ENCODE measurements at places on chromosomes 16 and 17.

- DNase-seq, result no peak
Observed at GRCh38 chr17:60827943-60828342, 150.3 kb downstream of the BCAS3 start.

- no peak for DNase-seq
Observed at GRCh38 chr17:55743103-55743679, 7.7 kb upstream of the PCTP start.

DNA sequence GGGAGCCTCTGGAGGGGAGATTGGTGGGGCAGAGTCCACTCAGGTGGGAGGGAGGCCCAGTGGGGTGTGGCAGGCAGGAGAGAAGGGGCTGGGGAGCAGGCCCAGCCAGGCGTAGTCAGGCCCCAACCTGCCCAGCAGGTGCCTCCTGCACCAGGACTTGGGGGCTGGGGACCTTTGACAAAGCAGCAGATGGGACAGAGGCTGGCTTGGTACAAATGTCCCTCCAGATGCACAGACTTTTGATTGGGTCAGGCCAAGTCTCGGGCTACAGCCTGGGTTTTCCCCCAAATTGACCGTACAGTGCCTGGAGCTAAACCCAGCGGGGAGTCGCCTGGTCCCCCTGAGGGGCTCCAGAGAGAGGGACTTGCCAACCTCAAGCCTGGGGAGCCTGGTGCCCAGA lies 411 bp downstream of the GGT6 start:
- DNase-seq, result no peak

DNA sequence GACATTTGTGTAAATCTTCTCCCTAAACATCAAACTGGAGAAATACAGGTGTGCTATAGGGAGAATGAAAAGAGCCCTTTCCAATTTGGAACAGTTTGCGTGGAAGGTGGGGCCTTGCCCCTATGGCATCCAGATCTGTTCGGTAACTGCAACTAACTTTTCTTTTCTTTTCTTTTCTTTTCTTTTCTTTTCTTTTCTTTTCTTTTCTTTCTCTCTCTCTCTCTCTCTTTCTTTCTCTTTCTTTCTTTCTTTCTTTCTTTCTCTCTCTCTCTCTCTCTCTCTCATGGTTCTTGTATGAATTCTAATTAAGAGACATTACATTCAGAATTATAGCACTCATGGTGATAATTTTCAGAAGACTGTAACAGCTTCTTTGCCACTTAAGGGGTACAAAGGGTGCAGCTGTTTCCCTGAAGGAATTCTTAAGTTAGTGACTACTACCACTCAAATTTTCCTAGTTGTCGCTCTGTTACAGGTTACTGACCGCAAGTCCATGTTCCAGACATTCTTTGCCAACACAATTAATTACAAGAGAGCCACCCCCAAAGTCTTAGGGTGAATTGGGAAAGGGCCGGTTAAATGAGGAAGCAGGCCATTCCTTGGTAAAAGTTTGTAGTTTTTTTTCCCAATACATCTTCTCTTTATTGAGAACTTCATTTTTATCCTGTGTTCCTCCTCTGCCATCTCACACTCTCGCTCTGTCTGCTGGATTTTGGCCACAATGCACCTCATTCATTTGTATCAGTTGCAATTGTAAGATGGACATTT lies 69.8 kb downstream of the KSR1 start:
- no peak for DNase-seq

GRCh38 chr16:89973654-89974335 lies 25.2 kb downstream of the DEF8 start:
- no peak for DNase-seq

DNA sequence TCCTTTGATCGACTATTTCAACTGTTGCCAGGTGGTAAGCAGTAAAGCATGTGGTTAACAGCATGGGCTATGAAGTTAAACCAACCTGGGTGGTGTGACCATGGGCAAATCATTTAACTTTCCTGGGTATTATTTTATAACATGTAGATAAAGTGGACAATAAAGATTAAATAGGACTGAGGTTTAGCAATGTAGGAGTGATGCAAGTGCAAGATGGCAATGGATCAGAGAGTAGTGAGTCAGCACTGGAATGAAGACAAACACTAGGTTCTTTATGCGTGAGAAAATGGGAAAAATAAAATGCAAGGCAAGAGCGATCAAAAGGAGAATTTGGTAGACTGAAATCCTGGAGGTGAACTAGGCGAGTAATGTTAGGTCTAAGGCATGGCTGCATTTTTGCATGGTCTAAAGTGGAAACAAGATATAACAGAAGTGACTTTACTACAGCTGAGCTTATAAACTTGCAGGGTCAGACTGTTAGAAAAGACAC lies 222.4 kb upstream of the AXIN2 start:
- no peak for DNase-seq

DNA sequence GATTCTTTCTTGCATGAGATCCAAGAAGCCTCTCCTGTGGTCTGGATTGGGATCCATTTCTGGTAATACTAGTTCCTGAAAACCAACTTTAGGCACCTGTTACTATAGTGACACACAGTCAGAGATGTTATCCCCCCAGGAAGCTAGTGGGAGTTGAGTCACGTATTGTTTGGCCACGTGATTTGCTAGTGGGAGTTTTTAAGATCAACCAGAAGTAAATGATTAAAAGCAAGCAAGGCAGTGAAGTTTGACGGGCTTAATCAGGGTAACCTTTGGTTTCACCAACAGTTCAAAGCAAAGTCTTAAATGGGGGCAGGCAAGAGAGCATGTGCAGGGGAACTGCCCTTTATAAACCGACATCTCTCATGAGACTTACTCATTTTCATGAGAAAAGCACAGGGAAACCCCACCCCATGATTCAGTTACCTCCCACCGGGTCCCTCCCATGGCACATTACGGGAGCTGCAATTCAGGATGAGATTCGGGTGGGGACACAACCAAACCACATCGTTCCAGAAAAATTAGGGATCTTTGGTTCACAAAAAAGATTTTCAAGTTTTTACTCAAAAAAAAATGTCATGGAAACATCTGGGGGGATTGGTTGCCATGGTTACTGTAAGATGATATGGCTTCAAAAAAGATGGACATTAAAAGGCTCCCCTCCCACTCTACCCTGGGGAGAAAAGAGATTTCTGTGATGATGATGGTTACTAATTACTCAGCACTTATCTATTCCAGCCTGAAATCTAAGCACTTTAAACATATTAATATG lies 483.1 kb upstream of the ERCC4 start:
- no peak for DNase-seq

DNA sequence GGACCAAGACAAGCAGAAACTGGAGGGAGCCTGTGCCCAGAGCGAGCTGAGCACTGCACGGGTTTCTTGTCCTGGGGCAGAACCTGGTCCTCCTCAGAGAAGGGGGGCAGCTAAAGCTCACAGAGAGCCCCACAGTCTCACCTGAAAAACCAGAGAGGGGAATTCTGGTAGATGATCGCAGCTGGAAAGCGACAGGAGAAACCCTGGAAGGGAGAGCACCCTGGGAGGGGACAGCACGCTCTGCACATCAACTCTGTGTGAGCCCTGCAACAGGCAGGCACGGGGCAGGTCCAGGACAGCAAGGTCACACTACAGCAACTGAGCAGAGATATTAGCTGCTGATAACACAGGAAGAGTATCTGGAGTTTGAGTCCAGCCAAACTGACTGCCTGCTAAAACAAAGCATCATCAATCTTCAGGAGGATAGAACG lies 18.2 kb downstream of the ZCCHC14 start:
- DNase-seq, result no peak

All from hypothalamus (tissue), 51 donors.